Stimulated activated CD8-positive, alpha-beta memory T cell treated with anti-CD3 and anti-CD28 coated beads, Interleukin-2, amount 100 ng/mL, for 48 hours (primary cell): ENCODE measurements at places on chromosomes 2 and 18.
A peak's percentile ranks its signal among the peaks of the same experiment; 100 is the strongest.

DNA sequence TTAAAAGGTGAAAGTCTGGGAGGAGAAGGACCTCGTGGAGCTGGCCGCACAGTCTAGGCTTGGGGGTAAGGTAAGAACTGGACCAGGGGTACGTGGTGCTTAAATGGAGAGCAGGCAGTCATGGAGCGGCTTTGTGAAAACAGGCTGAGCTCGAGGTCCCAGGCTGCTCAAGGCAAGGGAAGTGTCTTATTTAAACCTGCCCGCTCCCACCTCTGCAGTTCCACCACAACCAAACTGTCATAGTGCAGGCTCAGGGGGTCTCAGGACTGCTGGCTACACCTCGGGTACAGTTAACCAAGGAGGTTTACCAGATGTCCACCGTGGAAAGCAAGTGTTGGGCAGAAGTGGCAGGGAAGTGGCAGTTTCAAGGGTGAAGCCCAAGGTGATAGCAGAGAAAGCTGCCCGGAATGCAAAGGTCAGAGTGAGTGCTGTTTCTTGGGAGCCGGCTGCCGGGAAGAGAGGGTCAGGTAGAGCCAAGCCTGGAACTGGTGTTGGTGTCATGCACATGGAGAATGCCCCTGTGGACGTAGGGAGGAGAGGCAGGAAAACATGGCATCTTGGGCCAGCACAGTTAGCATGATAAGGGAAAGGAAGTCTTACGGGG is 203.3 kb downstream of the GBX2 start:
- DNase-seq = no peak

- no peak for DNase-seq
These were observed 230.7 kb downstream of the ZNF516 start for GRCh38 chr18:76264198-76264875.

- DNase-seq = no peak
These were observed 67.5 kb upstream of the DTNB start for GRCh38 chr2:25740810-25741381.

GRCh38 chr2:236063994-236064393 is 104.2 kb downstream of the GBX2 start:
- DNase-seq = no peak

- DNase-seq = no peak
These were observed 230.7 kb upstream of the SYT4 start for GRCh38 chr18:43507842-43508481.

GRCh38 chr18:13217466-13217961 is 1.0 kb upstream of the LDLRAD4 start:
- DNase-seq = peak; percentile 46

DNA sequence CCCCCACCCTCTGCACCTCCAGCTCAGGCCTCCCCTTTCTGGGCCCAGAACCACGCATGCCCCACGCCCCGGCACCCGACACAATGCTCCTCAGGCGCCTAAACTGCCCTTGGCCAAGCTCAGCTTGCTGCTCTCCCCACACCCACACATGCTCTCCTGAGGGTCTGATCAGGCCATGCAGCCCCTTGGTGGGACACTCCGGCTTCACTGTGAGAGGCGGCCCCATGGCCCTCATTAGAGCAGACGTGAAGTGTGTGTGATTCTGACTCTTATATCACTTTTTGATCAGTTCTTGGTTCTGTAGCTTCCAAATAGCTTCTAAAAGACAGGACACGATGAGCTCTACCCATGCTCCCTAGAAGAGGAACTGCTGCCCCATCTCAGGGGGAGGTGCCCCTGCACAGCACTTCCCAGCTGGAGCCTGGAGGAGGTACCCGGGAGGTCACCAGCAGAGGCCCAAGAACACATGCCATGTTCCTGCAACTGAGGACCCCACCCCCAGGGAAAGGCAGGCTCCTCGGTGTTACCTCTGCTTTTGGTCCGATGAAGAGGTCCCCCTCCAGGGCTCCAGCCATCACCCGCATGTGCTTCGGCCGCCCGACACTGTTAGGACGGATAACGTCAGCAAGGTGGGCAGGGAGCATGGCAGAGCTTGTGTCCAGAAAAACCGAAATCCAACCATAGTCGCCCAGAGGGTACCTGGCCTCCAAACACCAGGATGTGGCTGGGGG is 3.6 kb downstream of the ACTR1B start:
- DNase-seq = no peak

- DNase-seq = no peak
These were observed 1.2 kb downstream of the BMPR2 start for GRCh38 chr2:202377207-202377761.

DNA sequence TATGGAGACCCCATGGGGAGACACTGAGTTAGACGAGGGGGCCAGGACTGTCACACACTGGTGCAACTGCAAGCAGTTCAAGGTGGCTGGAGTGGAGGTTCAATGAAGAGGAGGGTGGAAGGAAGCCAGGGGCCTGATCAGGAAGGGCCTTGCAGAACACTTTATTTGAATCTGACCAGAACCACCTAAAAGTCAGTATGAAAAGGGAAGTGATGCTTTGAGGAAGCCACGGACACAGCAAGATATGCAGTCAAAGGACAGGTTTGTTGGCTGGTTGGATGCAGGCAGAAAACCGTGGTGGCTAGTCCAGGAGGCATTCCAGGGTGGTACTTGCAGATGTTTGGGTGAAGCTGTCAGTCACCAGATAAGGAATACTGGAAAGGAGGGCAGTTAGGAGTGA is 3.5 kb upstream of the FAM124B start:
- no peak for DNase-seq

DNA sequence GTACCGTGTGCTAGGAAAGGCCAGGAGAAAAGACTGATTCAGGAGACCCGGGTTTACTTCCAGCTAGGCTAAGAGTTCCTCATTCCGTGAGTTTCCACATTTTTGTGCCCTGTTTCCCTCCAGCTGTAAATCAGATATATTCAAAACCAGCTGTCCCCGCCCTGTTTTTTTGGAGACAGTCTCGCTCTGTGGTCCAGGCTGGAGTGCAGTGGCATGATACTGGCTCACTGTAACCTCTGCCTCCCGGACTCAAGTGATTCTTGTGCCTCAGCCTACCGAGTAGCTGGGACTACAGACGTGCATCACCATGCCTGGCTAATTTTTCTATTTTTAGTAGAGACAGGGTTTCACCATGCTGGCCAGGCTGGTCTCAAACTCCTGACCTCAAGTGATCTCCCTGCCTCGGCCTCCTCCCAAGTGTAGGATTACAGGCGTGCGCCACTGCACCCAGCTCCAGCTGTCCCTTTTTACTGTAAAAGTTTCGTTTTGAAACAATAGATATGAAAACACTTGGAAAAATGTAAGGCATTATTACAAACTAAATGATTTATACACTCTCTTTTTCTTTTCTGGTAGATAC is 112.8 kb upstream of the SEC11C start:
- no peak for DNase-seq

DNA sequence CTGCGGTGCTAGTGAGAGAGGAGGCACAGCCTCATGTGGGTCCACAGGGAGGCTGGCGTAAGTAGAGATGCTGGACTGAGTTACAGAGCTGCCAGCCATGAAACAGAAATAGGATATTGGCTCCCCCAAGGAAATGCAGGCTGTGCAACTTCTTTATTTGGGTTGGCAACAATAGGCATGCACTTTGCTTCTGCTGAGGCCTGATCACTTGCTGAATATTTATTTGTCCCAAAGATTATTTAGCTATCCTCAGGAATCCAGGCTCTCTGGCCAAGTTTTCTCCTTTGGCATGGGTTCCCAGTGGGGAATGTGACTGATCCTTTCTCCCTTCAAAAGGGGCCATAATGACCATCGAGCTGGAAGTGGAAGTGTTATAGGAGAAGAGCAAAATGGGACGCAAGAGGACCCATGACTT is 60.0 kb downstream of the MAPK4 start:
- no peak for DNase-seq

GRCh38 chr2:70357684-70358071 is 55.8 kb upstream of the FAM136A start:
- no peak for DNase-seq

DNA sequence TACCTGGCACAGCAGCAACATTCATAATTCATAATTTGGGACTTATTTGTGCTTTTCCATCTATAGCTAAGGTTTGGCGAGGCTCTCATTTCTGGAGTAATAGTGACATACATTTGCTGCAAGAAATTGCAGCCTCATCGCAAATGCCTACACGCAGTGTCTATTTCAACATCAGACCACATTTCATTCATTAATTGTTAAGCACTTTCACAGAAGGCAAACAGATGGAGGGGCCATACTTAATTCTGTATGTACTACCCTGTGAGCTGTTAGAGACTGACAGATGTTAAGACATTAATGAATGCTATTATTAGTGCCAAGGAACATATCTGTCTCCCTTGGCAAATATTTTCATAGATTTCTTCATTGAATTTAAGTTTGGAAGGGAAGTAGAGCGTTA is 125.7 kb downstream of the UXS1 start:
- DNase-seq = no peak

DNA sequence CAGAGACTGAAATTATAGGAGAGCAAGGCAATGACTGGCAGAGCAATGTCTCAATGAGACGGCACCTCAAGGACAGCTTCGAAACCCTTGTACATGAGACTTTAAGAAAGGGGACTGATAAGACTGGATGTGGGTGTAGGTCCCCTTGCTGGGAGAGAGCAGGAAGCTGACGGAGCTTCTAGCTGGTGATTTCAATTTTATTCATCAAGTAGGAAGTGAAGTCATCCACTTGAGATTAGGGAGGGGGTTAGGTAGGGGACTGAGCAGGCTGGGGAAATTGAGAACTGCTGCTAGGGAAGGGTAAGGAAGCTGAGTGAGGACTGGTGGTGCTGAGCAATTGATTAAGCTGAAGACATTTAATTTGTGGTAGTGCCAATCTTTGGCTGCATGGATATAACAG is 99.5 kb upstream of the ITGB6 start:
- no peak for DNase-seq

DNA sequence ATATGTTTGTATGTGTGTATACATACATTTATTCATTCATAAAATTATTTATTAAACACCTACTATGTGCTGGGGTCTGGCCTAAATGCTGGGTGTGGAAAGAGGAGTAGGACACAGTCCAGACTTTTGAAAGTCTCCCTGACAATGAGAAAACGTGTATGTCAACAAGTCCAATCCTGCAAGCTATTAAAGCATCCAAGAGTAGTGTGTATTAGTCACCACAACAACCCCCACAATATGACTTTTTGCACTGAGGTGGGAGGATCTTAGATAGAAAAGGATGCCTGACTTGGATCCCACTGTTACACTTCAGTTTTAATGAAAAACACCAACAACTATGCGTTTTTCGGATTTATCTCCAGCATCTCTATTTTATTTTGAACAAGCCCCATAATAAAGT is 446.4 kb downstream of the EPHA4 start:
- DNase-seq = no peak

- no peak for DNase-seq
These were observed 279.3 kb downstream of the CDH20 start for GRCh38 chr18:61612517-61612916.

DNA sequence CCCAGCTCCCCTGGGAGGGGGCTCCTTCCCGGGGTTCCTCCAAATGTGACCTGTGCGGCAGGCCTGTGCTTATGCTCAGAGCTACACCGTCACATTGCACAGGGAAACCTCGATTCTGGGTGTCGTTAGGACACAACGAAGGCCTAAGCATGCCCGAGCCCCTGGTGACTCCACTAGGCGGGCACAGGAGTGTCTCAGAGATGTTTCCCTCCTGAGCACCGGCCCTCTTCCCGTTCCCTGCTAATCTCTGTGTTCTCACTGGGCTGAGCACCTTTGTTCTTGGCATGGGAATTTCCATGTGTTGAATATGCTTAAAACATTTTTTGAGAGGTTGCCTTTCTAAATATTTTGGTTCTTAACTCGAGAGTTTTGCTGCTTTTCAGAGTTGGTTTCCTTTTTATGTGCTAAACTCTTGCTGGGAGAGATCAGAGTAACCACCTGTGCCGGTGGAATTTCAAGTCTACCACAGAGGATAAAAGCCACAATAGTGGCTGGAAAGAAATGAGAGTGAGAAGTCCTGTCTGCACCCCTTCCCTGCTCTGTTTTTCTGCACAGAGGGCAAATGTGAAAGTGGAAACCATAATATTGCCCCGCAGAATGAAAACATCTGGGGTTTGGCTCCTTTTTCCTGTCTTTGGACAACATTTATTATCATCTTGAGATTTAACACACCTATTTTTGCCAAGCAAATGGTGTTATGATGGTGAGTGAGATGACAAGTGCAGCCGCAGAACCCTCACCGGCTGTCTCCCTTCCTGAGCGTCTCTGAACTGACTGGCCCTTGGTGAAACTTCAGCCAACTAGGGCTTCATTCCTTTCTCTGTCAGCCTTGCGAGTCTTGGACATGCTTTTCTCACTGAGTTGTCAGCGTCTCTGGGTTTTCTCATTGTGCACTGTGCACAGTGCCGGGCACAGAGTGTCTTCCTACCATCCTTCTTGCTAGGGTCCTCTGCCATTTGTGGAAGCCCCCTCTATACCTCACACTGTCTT is 154.1 kb downstream of the VAPA start:
- no peak for DNase-seq

- DNase-seq = no peak
These were observed 82.5 kb downstream of the ZNF804A start for GRCh38 chr2:184680825-184681224.

DNA sequence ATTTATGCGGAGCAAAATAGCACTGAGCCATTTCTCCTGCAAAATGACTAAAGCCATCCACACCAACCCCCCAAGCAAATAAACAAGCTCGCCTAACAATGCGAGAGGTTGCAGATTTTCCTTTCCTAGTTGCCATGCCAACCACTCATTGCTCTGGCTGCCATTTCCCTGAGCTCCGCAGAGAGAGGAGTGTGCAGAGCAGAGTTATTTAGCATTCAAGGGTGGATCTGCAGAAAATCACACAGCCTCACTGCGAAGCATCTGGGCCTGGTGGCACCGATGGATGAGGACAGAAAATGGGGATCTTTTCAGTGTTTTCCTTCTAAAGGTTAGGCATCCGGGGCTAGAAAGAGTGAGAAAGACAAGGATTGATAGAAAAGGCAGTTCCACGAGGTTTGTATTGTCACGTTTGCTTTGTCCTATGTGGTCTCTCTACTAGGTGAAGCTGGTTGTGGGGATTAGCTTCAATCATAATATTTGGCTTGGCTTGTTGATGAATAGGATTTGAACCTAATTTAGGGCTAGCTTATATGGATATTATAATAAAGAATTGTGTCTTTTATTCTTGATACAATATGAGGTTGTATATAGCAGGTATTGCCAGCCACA is 110.2 kb upstream of the UNC80 start:
- no peak for DNase-seq

- no peak for DNase-seq
These were observed 403.0 kb upstream of the ID2 start for GRCh38 chr2:8278709-8279354.

GRCh38 chr18:74589021-74589420 is 8.6 kb upstream of the ZNF407 start:
- DNase-seq = no peak

DNA sequence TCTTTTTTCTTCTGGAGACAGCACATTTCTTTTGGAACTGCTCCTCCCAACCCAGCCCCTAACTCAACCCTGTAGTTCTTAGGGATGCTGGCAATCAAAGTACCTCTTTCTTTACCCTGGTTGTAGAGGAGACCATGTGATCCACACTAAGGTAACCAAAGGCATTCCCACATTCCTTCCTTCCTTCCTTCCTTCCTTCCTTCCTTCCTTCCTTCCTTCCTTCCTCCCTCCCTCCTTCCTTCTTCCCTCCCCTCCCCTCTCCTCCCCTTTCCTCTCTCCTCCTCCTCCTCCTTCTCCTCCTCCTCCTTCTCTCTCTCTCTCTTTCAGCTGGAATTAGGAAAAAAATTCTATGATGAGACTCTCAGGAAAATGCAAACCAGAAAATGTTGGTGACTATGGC is 13.8 kb upstream of the RAPH1 start:
- no peak for DNase-seq

GRCh38 chr18:72541871-72542332 is 2.2 kb downstream of the CBLN2 start:
- no peak for DNase-seq
